ENCODE measurements at places on chromosomes 7 and 10. TPM values are rescaled to one million over a fixed set of nuclear protein-coding genes. Genes with fewer than 3 reads are reported as not detected.

The INTS1 gene
- 55.2 TPM for total RNA-seq

The INA gene
- total RNA-seq = 0.29 TPM

The TDRD1 gene
- not detected for total RNA-seq

The SNX10 gene
- 0.80 TPM for total RNA-seq

The NPTX2 gene
- 0.40 TPM for total RNA-seq

The DPCD gene
- 27.8 TPM for total RNA-seq

The WIPF3 gene
- not detected for total RNA-seq

The CH25H gene
- total RNA-seq = 0.57 TPM

The GNGT1 gene
- not detected for total RNA-seq

The AMPH gene
- total RNA-seq = not detected

The ELFN1 gene
- 0.53 TPM for total RNA-seq
